ENCODE measurements at places on chromosomes 2 and 18. TPM values are rescaled to one million over a fixed set of nuclear protein-coding genes. Genes with fewer than 3 reads are reported as not detected.

Gene MPHOSPH10
- 21.0 TPM for total RNA-seq

Gene ITGB6
- total RNA-seq = 5.0 TPM

Gene NRP2
- 7.6 TPM for total RNA-seq

Gene HOXD4
- total RNA-seq = not detected

Gene IL1F10
- total RNA-seq = not detected

Gene REEP1
- 23.6 TPM for total RNA-seq

Gene REG3A
- total RNA-seq = not detected

Measured in Right ventricle myocardium inferior (tissue), 1 donor.